ENCODE measurements at places on chromosomes 16 and 17.

GRCh38 chr17:9177212-9177611, 155.9 kb downstream of the NTN1 start:
- DNase-seq: no peak

DNA sequence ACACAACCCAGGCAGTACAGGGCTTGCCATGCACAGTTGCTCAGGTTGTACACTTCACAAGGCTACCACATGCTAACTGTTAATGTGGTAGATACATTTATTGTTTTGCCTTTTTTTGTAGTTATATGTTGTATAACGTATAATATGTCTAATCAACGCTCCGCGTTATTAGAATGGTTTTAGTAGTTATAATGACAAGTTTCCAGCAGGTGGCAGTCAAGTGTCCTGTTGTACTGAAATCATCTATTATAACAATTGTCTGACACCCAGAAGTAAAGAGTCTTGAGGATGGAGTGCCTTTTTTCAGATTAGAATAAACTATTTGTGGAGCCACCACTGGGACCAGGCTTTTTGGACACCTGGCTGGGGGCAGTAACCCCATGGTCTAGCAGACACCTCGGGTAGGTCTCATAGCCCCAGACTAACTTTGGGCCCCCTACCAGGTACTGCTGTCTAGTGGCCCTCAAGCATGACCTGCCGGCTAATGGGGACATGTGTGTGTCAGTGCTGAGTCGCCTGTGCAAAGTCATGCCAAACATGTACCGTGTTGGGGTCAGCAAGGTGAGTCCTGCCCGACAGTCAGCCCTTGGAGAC, 32.8 kb downstream of the MYO15A start:
- peak; percentile 62 for DNase-seq

GRCh38 chr16:3020247-3020603, at the start of gene TNFRSF12A:
TSS of gene TNFRSF12A (plus strand) at chr16:3020368. CDS start at chr16:3020398, 30 bp downstream.
- DNase-seq: peak; percentile 79

DNA sequence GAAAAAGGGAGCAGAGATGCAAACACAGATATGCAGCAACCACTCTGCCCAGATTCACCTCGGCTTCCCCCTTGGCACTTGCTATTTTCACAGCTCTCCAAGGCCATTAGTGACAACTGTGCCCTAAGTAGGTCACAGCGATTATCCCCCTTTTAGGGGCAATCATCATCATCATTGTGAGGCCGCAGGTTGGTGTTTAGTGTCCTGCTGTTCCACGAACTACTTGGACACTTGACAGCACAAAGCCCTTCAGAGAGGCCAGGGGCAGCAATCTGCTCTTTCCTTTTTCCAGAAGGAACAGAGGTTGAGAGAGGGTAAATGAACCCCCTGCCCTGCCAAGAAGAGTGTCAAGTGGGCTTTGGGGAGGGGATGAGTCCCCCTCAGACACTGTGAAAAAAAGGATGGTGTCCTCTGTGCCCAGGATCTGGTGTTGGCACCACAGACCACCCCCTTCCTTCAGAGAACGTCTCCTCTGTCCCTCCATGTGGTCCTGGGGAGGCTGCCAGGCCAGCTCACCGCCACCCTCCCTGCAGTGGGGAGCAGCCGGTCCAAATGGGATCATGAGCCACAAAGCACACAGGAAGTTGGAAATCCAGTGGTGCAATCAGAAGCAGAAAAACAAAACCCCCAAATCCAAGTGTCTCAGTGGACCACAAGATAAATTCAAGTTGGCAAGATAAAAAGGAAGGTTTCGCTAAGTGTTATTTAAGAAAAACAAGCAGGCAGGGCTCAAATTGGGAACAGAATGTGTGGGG, 78.4 kb upstream of the MED9 start:
- DNase-seq: no peak

GRCh38 chr16:75647492-75648264, at the start of the genes KARS1 and TERF2IP:
TSS of gene KARS1 (minus strand) at chr16:75647665. CDS start at chr16:75647639, 26 bp downstream.
TSS of gene TERF2IP (plus strand) at chr16:75647773. CDS start at chr16:75647883, 110 bp downstream.
- DNase-seq: peak; percentile 95

DNA sequence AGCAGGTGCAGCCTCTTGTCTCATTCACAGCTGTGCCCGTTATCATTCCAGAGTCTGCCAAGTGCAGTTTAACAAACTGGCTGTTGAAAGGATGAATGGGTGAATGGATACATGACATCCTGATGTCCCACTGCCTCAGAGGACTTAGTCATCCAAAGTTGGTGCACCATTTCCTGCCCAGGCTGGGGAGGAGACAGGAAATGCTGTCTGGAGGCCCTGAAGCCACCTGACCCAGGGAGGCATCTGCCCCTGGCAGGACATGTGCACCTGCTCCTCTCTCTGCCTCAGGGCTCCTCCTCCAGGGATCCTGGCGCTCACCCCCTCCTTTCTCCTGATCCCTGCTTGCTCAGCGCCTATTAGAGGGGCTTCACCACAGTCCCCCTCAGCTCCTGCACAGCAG, 1.8 kb upstream of the CD300C start:
- no peak for DNase-seq

DNA sequence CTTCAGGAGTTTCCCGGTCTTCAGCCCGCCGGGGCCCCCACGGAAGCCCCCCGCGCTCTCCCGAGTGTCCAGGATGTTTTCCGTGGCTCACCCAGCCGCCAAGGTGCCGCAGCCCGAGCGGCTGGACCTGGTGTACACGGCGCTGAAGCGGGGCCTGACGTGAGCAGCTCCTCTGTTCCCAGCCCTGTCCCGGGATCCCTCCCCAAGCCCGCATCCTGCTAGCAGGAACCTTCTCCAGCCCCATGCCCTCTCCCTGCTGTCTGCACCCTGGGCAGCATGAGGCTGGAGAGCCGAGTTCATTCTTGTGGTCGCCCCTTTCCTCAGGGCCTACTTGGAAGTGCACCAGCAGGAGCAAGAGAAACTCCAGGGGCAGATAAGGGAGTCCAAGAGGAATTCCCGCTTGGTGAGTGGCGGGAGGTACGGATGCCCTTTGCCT, 10.1 kb downstream of the RIPOR1 start:
- DNase-seq: peak; percentile 65

- no peak for DNase-seq
These were observed 64.2 kb upstream of the KIFC3 start for GRCh38 chr16:57866529-57866918.

- DNase-seq: no peak
These were observed 5.3 kb downstream of the ELOB start for GRCh38 chr16:2771496-2772402.
